ENCODE measurements at places on chromosomes 4 and X.
A peak's percentile ranks its signal among the peaks of the same experiment; 100 is the strongest.

DNA sequence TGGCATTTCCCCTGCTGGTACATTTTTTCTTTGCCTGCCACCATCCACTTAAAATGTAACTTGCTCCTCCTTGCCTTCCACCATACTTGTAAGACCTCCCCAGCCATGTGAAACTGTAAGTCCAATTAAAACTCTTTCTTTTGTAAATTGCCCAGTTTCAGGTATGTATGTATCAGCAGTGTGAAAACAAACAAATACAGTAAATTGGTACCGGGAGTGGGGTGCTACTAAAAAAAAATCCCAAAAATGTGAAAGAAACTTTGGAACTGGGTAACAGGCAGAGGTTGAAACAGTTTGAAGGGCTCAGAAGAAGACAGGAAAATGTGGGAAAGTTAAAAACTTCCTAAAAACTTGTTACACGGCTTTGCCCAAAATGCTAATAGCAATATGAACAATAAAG is 16.3 kb downstream of the ARHGEF9 start:
- DNase-seq, result no peak

DNA sequence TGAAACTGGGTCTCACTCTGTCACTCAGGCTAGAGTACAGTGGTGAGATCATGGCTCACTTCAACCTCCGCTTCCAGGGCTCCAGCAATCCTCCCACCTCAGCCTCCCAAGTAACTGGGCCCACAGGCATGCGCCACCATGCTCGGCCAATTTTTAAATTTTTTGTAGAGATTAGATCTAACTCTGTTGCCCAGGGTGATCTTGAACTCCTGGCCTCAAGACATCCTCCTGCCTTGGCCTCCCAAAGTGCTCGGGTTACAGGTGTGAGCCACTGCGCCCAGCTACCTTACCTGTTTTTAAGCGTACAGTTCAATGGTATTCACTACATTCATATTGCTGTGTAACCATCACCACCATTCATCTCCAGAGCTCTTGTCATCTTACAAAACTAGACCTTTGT is 41.5 kb downstream of the ING2 start:
- DNase-seq, result no peak

DNA sequence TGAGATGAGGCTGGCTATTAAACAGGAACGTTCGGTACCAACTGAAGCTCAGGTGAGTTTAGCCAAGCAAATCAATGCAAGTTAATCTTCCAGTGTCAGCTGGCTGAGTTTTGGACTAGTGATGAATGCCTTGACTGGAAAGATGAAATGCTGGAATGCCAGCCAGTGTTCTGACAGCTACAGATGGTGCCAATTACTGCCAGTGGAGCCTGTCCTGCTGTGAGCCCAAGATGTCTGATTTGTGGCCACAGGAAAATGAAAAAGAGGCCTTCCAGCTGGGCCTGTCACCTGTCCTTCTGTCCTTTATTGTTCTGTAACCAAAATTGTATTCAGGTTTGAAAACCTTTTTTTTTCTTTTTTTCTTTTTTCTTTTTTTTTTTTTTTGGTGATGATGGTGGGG is 223.1 kb downstream of the AFF2 start:
- no peak for DNase-seq

- no peak for DNase-seq
Observed at GRCh38 chr4:110104661-110105060, 93.8 kb downstream of the ELOVL6 start.

GRCh38 chr4:24094726-24095125 is 204.9 kb upstream of the PPARGC1A start:
- DNase-seq, result no peak

- no peak for DNase-seq
Observed at GRCh38 chr4:90727938-90728337, 600.7 kb downstream of the CCSER1 start.

DNA sequence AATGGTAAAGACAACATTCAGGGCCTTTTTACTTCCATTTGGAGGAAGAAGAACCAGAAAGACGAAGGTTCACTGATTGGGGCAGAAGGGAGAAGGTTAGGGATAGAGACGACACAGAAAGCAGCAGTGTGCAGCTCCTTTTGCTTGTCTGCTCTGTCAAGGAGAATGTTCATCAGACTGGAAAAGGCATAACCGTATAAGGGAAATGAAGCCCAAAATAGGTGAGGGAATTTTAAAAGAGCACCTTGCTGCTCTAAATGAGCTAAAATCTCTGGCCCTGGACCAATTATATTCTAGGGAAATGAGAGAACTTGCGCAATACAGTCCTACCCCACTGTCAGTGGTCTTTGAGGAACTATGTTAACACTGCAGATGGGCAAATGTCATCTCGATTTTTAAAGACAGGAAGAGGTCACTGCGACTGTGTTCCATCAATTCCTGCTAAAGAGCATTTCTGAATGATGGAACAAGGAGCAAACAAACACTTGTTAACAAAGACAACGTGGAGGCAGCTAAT is 909.8 kb upstream of the FTHL17 start:
- no peak for DNase-seq

GRCh38 chrX:119501511-119502148 is 33.4 kb downstream of the SLC25A5 start:
- no peak for DNase-seq

GRCh38 chr4:24888475-24889344 is 24.1 kb downstream of the CCDC149 start:
- DNase-seq, result no peak

DNA sequence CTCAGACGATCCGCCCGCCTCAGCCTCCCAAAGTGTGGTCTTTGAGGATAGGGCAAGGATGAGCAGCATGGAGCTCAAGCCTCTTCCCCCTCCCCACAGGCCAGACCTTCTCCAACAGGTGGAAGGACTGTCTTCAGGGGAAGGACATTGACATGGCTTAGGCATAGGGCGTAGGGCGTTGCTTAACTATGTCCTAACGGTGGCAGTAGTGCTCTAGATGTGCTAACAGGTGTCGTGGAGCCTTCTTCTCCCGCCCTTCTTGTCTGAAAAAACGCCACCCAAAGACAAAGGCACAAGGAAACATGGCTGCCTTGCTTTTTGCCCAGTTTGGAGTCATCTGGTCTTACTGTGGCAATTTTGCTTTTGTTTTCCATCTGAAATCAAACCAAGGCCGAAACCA is 219.8 kb downstream of the OR13H1 start:
- DNase-seq, result peak; percentile 80

DNA sequence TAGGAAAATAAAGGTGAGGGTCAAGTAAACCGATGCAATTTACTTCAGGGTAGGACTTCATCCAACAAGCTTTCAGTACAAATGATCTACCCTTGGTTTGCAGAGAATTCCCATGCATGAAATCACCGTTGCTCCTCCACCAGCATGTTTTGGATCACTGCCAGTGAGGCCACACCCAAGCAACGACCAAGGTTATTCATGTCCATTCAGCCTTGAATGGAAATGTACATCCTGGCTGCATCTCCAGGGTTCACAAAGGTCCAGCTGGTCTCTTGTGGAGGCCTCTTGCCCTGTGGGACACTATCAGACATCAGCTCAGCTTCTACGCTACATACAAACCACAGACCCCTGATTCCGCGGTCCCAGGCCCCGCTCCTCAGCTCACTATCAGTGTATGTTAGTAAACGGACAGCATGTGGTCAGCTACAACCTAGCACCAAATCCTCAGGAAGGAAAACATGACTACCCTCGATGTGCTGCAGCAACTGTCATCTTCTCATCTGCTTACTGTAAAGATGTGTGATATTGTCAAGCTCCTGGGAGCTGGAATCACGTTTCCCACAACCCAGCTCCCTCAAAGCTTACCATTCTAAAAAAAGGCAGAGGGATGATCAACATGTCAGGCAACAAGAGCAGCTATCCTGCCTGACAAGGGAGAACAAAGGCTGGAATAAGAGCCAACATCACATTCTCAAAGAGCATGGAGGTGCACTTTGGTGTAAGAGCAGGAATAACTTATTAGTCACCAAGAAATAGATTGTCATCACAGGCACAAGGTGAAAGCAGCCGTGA is 4.9 kb downstream of the LYAR start:
- no peak for DNase-seq

DNA sequence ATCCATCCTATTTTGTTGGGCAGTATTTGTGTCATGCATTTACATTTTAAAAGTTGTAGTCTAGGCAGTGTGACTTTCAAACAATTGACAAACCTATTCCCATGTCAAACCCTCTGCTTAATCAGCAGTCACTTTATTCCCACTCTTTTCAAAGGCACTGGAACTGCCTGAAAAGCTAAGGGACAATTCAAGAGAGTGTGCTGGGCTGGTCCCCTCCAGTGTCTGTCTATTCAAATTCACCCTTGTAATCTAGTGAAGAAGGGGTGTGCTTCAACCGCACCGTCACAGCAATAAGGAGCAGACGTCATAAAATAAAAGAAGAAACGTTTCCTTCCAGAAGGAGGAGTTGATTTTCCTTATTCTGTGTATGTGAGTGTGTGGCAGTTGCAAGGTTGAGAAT is 197.0 kb upstream of the MAD2L1 start:
- DNase-seq, result no peak

- DNase-seq, result no peak
Observed at GRCh38 chrX:68588602-68589371, 58.7 kb upstream of the STARD8 start.

DNA sequence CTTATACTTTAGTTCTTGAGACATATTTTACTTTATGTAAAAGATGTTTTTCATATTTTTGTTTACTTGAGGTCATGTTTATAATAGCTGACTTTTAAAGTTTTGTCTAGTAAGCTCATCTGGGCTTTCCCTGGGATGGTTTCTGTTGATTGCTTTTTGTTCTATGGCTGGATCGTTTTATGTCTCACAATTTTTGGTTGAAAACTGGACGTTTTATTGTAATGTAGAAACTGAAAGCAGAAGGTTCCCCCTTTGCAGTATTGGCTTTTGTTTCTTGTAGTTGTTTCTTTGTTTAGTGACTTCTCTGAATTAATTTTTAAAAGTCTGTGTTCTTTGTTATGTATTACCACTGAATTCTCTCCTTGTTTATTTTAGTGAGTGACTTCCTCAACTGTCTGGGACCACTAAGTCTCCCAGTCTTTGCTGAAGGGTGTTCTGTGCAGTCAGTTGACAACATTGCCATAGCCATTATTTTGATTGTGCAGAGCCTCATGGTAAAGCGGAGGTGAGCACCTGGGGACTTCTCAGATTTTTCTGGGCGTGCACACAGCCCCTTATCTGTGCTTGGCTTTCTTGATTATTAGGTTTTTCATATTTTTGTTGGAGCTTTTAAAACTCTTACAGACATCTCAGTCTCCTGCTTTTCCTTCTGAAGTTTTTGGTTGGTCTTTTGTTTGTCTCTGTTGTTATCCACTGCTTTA is 31.0 kb downstream of the KDM6A start:
- no peak for DNase-seq

- no peak for DNase-seq
Observed at GRCh38 chrX:154840856-154841255, 6.4 kb upstream of the SMIM9 start.

DNA sequence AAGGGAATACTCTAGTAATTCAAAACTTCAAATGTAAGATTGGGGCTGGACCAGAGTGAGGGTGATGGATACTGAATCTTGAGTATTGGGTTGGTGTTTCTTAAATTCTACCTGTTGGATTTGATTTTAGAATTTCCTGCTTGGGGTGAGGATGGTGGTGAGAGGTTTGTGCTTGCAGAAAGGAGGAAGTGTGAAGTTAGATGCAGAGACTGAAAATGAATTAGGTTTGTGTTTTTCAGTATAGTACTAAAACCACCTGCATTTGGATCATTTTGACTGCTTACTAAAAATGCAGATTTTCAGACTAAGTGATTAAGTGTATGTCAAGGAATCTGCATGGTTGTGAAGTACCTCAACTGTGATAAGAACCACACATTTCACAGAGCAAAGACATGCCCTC is 131.5 kb upstream of the CENPE start:
- DNase-seq, result no peak

DNA sequence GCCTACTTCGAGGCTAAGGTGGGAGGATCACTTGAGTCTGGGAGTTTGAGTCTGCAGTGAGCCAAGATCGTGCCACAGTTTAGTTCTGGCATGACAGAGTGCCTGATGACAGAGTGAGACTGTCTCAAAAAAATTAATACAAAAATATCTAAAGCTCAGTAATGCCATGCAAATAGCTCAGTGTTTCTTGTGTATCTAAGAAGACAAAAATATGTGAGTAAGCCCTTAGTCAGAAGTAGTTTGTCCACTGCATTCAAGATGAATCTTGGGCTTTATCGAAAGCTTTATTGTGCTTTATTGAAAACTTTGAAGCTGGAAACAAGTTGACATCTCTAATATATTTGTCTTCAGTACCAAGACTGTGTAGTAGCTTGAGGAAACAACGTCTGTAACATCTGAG is 115.9 kb downstream of the GPAT3 start:
- DNase-seq, result no peak

GRCh38 chrX:123422875-123423274 is 238.8 kb downstream of the GRIA3 start:
- DNase-seq, result no peak

- DNase-seq, result no peak
Observed at GRCh38 chr4:163343604-163344146, at the start of gene NPY5R. NPY5R (plus strand) TSS chr4:163343892; CDS start chr4:163350274, 6,382 bp downstream.

- no peak for DNase-seq
Observed at GRCh38 chr4:100982345-100982744, 365.0 kb downstream of the PPP3CA start.

GRCh38 chr4:176525576-176525975 is 205.8 kb downstream of the SPCS3 start:
- DNase-seq, result no peak

GRCh38 chr4:89221167-89221867 is 86.3 kb downstream of the GPRIN3 start:
- DNase-seq, result no peak

GRCh38 chrX:24148535-24149350 is 786 bp upstream of the ZFX start:
- peak; percentile 59 for DNase-seq

DNA sequence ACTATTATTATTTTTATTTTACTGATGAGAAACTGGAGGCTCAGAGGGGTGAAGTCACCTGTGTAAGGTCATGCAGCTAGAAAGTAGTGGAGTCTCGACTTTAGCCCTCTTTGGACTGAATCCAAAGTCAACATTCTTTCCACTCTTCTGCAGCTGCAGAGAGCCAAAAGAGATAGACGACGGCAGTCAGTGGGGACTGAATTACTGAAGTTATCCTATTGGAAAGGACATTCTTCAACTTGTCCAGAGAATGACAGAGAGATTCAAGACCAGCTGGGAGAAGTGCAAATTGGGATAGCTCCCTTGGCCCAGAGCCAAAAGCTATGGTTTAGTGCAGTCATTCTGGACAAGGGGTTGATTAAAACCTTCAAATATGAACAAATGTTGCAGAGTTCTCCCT is 42.5 kb downstream of the VGLL1 start:
- DNase-seq, result no peak

DNA sequence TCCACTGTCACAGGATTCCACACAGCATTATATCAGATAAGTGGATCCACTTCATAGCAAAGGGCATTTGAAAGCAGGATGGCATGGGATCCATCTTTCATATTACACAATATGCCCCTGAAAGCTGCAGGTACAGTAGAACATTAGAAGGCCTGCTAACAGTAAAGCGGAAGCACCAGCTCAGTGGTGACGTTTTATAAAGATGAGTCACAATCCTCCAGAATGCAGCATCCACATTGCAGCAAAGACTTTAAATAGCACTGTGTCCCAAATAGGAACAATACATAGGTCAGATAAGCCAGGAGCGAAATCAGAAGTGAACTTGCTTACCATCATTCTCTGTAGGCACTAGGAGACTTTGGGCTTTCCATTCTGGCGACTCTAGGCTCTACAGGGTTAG is 609.5 kb upstream of the FAT1 start:
- DNase-seq, result no peak

- no peak for DNase-seq
Observed at GRCh38 chr4:39763714-39764572, 66.0 kb downstream of the UBE2K start.

- peak; percentile 32 for DNase-seq
Observed at GRCh38 chr4:183099537-183100297, 660 bp downstream of the WWC2 start.
